ENCODE measurements at places on chromosomes 11 and 22. TPM values are rescaled to one million over a fixed set of nuclear protein-coding genes. Genes with fewer than 3 reads are reported as not detected.

ENDOD1 gene
- total RNA-seq, result 34.3 TPM

RIMBP3C gene
- total RNA-seq, result 0.19 TPM

PDE3B gene
- total RNA-seq, result 49.3 TPM

DNA sequence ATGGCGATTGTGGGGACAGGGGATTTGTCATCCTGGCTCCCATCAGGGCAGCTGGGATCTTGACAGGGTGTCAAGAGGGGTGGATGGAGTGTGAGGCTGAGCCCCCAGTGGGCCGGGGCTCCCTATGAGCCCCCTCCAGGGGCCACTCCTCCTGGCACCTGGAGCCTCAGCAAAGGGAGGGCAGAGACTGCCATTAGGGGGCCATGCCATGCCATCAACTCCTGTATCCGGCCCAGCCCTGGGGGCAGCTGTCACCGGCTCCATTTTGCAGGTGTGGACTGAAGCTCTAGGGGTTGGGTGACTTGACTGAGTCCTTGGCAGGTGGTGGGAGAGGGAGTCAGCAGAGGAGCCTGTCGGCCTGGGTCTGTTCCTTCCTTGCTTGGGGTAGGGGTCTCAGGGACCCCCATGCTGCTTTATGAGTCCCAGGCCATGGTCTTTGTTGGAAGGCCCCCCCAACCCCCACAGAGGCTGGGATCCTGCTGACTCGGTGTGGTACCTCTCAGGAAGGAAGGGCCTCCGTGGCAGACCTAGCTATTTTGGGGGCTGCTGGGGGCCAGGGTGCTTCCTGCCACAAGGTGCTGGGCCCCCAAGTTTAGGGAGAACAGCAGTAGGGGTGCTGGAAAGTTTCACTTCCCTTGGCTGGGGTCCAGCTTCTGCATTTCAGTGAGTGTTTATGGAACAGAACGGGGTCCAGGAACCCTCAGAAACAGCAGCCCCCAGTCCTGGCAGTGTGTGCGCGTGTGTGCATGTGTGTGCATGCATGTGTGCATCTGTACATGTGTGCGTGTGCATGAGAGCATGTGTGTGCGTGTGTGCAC lies 1.5 kb downstream of the ACY3 start:
- DNase-seq, result no peak
- peaks cover 18% of the 10 kb centered on the region for H3K4me1 ChIP-seq
- H3K27ac ChIP-seq, result no peak overlapping the region
- H3K36me3 ChIP-seq, result no peaks in the 10 kb centered on the region
- no peak overlapping the region for H3K4me3 ChIP-seq

DNA sequence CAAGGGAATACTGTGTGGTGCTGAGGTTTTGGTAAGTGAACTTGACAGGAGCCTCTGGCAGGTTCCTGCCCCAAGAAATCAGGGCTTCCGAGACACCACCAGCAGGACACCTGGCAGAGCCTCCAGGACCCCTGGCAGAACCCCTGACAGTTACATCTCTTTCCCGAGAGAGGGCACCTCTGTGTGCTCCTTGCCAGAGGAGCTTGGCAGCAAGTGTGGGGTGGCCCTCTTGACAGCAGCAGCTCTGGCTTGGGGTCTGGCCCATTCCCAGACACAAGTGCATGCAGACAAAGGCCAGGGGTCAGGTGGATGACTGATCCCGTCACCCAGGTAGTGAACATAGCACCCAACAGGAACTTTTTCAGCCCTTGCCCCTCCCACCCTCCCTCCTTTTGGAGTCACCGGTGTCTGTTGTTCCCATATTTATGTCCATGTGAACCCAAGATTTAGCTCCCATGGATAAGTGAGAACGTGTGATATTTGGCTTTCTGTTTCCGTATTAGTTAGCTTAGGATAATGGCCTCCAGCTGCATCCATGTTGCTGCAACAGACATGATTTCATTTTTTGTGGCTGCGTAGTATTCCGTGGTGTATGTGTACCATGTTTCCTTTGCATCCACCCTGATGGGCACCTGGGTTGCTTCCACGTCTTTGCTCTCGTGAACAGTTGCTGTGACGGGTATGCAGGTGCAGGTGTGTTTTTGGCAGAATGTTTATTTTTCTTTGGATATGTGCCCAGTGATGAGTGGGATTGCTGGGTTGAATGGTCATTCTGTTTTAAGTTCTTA lies 21.2 kb upstream of the OSBPL5 start:
- H3K27me3 ChIP-seq, result no peaks in the 10 kb centered on the region
- no peak for DNase-seq
- no peaks in the 10 kb centered on the region for H3K4me1 ChIP-seq
- no peaks in the 10 kb centered on the region for H3K36me3 ChIP-seq
- no peak overlapping the region for H3K4me3 ChIP-seq
- no peak overlapping the region for H3K27ac ChIP-seq

All from activated CD4-positive, alpha-beta T cell treated with anti-CD3 and anti-CD28 coated beads, Interleukin-2, amount 10 ng/mL, durations not matched to agents 24 days and 14 days (primary cell).